Omental fat pad (tissue), 4 donors: ENCODE measurements at places on chromosomes 11 and 22. TPM values are rescaled to one million over a fixed set of nuclear protein-coding genes. Genes with fewer than 3 reads are reported as not detected.

Gene PGGHG
- total RNA-seq = 53.6 TPM

Gene PKP3
- total RNA-seq = 0.09 TPM

Gene CLP1
- total RNA-seq = 12.3 TPM

Gene APOBEC3B
- total RNA-seq = 1.1 TPM

Gene MOGAT2
- total RNA-seq = not detected

Gene ACTN3
- total RNA-seq = not detected

Gene WNT11
- total RNA-seq = 54.4 TPM

Gene CARD16
- total RNA-seq = 12.3 TPM

Gene TTC9C
- 19.6 TPM for total RNA-seq

Gene FAM181B
- not detected for total RNA-seq

Gene INPP5J
- 0.84 TPM for total RNA-seq

Gene NRGN
- total RNA-seq = 1.0 TPM

Gene KCNK4
- not detected for total RNA-seq

Gene OR5A1
- not detected for total RNA-seq

Gene RAC2
- 16.8 TPM for total RNA-seq

Gene KRTAP5-11
- total RNA-seq = not detected

Gene NXPE1
- total RNA-seq = not detected

Gene RCOR2
- not detected for total RNA-seq

Gene C11orf65
- 0.32 TPM for total RNA-seq

Gene IGLL1
- not detected for total RNA-seq

Gene KRTAP5-1
- total RNA-seq = not detected

Gene CCDC116
- not detected for total RNA-seq

Gene IGSF22
- not detected for total RNA-seq

Gene FOLR3
- total RNA-seq = not detected

Gene CTSD
- 1,165 TPM for total RNA-seq

Gene UCP3
- total RNA-seq = 0.84 TPM

Gene FAM111B
- total RNA-seq = 1.9 TPM

Gene ZNRF3
- total RNA-seq = 7.7 TPM

Gene MRGPRG
- not detected for total RNA-seq

Gene SLC35F2
- 8.8 TPM for total RNA-seq

Gene PRSS23
- total RNA-seq = 66.2 TPM

Gene CDK2AP2
- 26.9 TPM for total RNA-seq

Gene GAB2
- 97.7 TPM for total RNA-seq

Gene PGA5
- total RNA-seq = 2.0 TPM

Gene KCNJ4
- not detected for total RNA-seq

Gene RHOD
- 29.9 TPM for total RNA-seq

Gene MS4A12
- not detected for total RNA-seq

Gene GLYATL2
- not detected for total RNA-seq

Gene UBQLN3
- 0.84 TPM for total RNA-seq

Gene SPECC1L
- 31.3 TPM for total RNA-seq

Gene GAB4
- total RNA-seq = not detected

Gene SPI1
- 25.0 TPM for total RNA-seq

Gene DEUP1
- not detected for total RNA-seq

Gene OR52A1
- total RNA-seq = not detected

Gene TMEM191B
- not detected for total RNA-seq

Gene MS4A13
- total RNA-seq = not detected

Gene AGBL2
- total RNA-seq = 1.9 TPM

Gene MUC6
- not detected for total RNA-seq

Gene DERL3
- 3.1 TPM for total RNA-seq

Gene IFITM10
- 2.3 TPM for total RNA-seq

Gene TECTA
- 1.1 TPM for total RNA-seq

Gene LRRC75B
- 7.0 TPM for total RNA-seq

Gene HIPK3
- 271 TPM for total RNA-seq

Gene INTS4
- 25.1 TPM for total RNA-seq

Gene CALCB
- total RNA-seq = 0.44 TPM

Gene SPTBN2
- 1.6 TPM for total RNA-seq
